Activated CD8-positive, alpha-beta memory T cell treated with anti-CD3 and anti-CD28 coated beads, Interleukin-2, amount 50 U/mL, for 48 hours (primary cell): ENCODE measurements at places on chromosomes 6 and 20.

DNA sequence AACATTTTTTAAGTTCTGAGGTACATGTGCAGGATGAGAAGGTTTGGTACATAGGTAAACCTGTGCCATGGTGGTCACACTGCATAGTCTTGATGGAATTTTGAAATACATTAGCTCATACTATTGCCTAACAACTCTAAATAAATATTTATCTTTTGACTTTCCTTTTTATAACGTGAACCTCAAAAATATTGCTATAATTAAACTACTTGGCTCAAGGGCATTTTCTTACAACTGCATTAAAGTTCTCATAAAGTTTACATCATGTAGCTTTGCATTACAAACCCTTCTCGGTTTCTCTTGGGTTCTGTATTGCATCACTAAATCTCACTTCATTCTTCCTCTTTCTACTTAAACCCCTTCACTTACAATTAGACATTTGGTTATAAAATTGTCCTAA is 636.0 kb upstream of the PTCHD4 start:
- no peak for DNase-seq

DNA sequence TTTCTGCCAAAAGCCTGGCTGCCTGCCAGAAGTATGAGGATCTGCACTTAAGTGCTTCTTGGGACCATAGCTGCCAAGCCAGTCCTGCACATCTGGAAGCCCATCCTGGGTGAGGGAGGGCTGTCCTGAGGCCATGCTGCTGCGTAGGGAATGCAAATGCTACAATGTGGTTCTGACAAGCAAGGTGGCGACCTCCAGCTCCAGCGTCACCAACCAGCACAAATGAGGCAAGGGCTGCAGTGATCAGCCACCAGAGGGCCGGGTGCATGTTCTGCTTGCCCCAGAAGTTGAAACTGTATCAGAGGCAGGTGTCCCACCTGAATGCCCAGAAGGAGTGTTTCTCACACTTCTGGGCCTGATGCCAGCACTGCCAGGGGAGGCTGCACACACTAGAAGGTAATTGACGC is 99.1 kb upstream of the KCNQ5 start:
- DNase-seq: no peak

- DNase-seq: no peak
Measured at GRCh38 chr6:153210083-153210482, 79.0 kb upstream of the RGS17 start.

GRCh38 chr20:10064611-10065010 is 29.8 kb downstream of the ANKEF1 start:
- DNase-seq: no peak

GRCh38 chr6:151009576-151009975 is 144.1 kb downstream of the MTHFD1L start:
- DNase-seq: no peak

GRCh38 chr6:92122746-92123145 is 1296.6 kb downstream of the EPHA7 start:
- DNase-seq: no peak

DNA sequence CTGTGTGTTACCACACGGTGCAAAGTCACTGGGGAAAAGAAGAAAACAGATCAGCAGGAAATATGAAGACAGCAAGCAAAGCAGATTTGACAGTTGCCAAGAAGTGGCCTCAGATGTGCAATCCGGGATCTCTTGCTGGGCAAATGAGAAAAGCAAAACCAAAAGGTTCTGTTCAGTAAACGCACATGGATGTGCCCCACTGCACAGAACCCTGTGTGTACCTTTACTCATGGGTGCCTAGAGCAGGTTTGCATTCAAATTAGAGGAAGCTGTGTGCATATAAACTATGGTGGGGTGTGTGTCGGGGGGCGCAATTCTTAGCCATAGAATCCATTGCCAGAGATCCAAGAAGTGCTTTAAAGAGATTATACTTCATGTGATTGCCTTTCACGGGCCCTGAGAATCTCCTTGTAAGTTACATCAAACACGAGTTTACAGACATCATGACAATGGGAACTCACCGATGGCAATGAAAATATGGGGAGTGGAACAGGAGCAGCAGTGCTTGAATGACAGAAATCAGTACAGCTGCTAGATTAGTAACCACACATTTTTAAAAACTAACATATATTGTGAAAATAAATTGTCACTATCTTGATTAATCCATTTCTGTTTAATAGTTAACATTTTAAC is 154.3 kb downstream of the ADGRG6 start:
- DNase-seq: no peak

GRCh38 chr6:91667596-91667995 is 1080.7 kb upstream of the MAP3K7 start:
- no peak for DNase-seq

GRCh38 chr6:127941228-127941627 is 40.4 kb upstream of the THEMIS start:
- no peak for DNase-seq

DNA sequence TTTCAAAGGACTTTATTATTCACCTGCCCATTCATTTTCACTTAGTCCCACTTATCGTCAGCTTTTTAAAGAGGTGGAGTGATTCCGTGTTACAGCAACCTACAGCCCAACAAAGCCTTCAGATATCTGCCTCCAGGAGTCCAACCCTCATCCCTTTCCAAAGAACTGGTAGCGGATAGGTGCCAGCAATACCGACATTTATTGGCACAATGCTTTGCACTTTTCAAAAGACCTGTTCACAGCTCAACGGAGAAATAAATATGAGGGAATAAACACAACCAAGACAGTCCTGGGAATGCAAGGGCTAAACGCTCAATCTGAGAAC is 819 bp upstream of the MTRF1L start:
- no peak for DNase-seq

- no peak for DNase-seq
Measured at GRCh38 chr20:45187693-45188092, 13.0 kb downstream of the PI3 start.

GRCh38 chr6:139834232-139834631 is 459.8 kb upstream of the CITED2 start:
- no peak for DNase-seq

DNA sequence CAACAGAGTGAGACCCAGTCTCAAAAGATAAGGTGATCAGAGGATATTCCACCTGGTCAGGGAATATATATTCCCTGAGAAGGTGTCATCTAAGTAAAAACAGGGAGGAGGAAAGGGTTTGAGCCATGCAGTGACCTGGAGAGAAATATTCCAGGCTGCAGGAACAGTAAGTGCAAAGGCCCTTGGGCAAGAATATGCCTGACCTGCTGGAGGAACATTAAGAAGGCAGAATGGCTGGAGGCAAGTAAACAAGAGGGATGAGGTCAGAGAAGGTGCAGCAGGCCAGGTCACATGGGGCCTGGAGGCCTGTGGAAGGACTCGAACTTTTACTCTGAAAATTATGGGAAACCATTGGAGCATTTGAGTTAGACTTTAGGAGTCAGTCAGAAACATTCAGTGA is 6.7 kb downstream of the DEF6 start:
- no peak for DNase-seq

GRCh38 chr20:32566379-32567374 is 18.5 kb downstream of the NOL4L start:
- DNase-seq: no peak

GRCh38 chr6:83311231-83311630 is 118.1 kb downstream of the RWDD2A start:
- DNase-seq: no peak

- DNase-seq: no peak
Measured at GRCh38 chr6:159193923-159194322, 24.7 kb downstream of the FNDC1 start.

DNA sequence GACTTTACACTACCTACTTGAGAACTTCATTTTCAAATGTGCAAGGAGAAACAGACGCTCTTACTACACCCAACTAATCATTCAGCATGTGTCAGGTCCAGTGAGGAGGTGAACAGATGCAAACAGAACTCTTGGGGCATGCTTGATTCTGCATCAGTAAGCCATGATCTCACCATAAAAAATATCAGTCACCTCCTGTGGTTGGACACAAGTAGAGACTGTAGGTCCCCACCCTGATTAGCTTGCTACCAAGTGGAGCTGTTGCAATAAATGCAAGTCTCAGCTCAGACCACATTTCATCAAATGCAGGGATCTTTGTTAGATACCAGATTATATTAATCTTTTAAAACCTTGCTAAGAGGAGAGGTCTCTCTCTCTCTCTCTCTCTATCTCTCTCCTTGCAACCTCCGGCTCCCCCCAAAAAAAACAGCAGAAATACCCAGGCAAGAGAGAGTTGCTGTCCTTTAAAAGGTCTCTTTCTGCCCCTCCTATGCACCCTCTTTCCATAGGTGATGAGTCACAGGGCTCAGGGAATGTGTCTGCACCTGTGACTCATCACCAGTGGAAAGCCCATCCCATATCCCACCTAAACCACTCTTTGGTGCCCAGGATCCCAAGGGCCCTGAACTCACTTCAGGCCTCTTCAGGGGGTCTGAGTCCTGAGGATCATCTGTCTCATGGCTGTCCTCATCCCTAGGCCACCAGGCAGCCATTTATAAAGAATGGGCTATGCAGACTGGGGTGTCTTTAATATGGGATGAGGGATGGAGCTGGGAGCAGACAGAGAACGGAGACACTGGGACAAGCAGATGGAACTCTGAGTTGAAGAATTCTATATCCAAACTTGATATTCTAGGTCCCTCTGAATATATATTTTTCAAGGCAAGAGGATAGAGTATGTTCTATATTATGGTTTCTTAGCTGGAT is 154.5 kb downstream of the QRSL1 start:
- DNase-seq: no peak

DNA sequence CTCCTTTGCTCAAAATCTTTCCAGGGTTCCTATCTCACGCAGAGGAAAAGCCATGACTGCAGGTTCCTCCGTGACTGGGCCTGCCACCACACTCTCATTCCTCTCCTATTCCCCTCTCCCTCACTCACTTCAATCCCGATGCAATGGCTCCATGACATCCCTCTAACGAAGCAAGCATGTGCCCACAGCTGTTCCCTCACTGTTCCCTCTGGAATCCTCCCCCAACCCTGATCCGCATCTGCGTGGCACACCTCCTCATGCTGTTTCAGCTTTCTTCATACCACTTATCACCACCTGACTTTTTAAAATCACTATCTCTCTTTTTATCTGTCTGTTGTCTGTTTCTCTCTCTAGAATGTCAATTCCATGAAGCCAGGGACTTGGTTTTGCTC is 25.5 kb downstream of the ANGPT4 start:
- no peak for DNase-seq

- no peak for DNase-seq
Measured at GRCh38 chr6:15102241-15102640, 143.6 kb upstream of the JARID2 start.

DNA sequence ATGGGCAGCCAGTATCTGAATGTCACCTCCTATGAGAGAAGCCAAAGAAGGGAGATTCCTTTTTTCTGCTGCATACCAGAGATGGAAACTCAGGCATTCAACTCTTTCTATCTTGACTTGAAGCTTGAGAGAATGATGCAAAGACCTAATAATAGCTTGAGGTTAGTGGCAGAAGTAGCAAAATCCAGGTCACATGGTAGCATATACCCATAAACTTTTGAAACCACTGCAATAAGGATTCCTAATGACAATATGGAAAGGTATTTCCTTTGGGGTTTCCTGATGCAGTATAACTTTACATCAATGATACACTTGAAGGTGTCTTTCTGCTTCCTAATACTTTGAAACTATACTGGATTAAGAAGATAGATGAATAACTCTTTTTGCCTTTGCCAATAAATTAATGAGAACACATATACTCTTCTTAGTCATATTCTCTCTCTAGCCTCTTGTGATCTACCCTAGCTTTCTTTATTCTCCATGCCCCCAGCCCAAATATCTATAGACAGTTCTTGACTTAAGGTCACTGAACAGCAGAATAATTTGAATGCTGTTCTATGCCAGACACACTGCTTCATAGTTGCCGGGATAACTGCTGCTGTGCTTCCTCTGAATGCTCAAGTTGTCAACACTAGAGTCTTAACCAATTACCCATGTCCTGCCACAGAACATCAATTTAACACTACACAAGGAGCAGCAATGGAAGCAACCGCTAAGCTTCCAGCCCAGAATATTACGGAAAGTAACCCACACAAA is 155.5 kb upstream of the SIM1 start:
- DNase-seq: no peak

- no peak for DNase-seq
Measured at GRCh38 chr20:4483486-4483885, 238.2 kb upstream of the PRND start.
